ENCODE measurements at places on chromosomes 5 and 9.

DNA sequence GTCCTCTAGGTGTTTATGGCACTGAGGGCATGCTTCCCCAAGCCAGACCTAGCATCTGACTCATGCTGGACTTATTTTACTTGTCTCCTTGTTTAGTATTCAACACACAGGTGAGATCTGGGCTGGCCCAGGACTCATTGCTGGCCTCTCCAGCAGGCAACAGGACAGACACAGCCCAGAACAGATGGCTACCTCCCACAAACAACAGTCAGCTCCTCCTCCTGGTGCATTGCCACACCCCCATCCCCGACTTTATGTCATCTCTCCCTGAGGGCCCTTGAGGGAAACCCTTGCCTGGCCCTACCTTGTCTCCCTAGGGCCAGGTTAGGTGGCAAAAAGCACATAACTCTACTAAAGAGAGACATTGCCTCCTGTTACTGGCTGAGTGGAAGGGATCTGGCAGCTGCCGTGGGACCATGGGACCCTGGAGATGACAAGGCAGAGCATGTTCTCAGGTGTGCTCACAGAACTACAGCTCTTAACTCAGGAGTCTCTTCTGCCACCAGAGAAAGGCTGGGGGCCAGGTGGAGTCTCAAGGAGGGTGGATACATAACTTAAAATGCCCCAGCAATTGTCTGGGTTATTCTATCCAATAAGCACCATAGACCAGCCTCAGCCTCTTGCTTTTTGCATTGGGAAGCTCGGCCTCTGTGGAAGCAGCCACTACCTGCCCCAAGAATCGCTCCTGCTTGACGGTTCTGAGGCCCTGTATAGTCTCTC lies 2.3 kb downstream of the ACSL6 start:
- DNase-seq, result no peak

DNA sequence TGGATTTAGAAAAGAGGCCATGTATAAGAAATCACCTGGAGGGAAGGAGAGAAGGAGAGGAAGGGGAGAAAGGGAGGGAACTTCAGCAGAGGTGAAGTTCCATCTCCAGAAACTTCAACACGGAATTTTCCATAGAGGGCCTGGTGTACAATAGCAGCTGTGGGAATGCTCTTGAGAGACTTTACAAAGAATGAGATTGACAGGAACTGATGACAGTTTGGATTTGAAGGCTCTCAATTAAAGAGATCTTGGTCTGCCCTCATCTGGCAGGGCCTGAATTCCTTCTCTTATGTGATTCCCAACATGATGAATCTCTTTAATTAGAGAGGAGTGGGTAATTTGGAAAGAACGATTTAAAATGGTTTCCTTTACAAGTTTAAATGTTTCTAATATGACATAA lies 143.5 kb downstream of the MLLT3 start:
- DNase-seq, result no peak

- no peak for DNase-seq
Measured at GRCh38 chr5:118506217-118506852, 482.0 kb downstream of the DTWD2 start.

- no peak for DNase-seq
Measured at GRCh38 chr9:91858213-91859030, 91.6 kb downstream of the ROR2 start.

DNA sequence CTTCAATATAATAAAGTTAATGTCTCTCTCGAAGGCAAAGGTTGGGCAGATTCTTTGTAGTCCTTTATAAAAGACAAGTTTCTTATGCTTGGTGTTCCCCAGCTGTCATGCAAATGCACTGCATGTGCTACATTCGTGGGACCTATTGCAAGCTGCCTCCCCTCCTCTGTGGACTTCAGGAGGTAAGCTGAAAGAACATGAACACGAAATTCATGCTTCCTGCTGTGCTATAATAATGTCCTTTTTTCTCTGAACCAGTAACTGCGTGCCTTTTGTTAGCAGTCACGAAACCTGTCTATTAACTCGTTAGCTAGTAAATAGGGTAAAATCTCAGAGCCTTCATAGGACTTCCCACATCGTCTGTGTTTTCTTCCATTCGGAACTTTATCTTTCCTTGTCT lies 363.5 kb downstream of the CDH9 start:
- no peak for DNase-seq

- no peak for DNase-seq
Measured at GRCh38 chr5:15823398-15823797, 323.4 kb downstream of the FBXL7 start.

DNA sequence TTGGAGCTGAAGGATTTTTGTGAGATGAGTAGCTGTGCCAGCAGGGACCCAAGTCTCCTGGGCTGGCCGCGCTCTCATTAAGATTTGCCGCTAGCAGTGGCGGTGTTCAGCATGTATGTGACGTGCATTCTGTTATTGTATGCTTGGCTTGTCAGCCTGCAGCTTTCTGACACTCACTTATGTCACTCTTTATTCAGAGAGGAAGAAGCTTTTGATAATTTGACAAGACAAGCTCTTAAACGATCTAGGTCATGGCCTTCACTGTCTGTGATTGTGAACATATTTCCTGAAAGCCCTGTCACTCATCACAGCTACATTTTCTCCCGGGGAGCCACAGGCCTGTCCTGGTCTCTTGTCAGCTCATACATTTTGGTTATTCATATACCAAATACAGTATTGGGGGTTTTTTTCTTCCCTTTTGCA lies 98.2 kb upstream of the GRHPR start:
- DNase-seq, result no peak

DNA sequence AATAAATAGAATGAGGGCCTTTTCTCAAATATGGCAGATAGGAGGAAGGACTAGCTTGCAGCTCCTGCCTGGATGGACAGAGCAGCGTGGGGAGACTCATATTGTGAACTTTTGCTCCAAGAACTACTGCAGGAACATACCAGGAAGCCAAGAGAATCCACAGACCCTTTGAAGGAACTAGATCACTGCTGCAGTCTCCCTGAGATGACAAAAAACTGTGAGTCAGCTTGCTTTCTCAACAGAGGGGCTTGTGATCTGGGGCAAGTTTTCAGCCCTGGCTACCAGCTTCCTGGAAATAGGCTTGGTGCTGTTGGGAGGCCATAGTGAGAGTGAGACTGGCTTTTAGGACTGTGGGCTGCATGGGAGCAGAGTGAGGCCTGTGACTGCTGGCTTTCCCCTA lies 170.6 kb upstream of the TRIM32 start:
- no peak for DNase-seq

- no peak for DNase-seq
Measured at GRCh38 chr5:113578091-113578490, 64.6 kb downstream of the YTHDC2 start.

GRCh38 chr9:101601904-101602765 lies 7.4 kb upstream of the PPP3R2 start:
- DNase-seq, result no peak

DNA sequence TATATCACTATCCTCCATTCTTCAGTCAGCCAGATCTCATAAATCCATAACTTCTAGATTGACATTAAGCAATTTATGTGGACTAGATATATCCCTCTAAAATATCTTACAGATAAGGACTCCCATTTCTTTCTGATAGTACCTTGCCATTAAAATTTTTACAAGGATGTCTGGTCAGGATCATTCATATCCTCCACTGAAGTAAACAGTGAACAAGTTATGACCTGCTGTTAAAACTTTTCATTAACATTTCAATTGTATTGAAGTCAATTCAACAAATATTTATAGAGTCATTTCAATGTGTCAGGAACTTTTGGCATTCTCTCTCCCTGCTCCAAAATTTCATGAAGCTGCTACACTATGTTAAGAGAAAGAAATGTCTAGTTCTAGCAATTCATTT lies 1159.6 kb downstream of the CDH12 start:
- DNase-seq, result no peak

GRCh38 chr9:16191691-16192402 lies 639.0 kb downstream of the CCDC171 start:
- peak; percentile 13 for DNase-seq

DNA sequence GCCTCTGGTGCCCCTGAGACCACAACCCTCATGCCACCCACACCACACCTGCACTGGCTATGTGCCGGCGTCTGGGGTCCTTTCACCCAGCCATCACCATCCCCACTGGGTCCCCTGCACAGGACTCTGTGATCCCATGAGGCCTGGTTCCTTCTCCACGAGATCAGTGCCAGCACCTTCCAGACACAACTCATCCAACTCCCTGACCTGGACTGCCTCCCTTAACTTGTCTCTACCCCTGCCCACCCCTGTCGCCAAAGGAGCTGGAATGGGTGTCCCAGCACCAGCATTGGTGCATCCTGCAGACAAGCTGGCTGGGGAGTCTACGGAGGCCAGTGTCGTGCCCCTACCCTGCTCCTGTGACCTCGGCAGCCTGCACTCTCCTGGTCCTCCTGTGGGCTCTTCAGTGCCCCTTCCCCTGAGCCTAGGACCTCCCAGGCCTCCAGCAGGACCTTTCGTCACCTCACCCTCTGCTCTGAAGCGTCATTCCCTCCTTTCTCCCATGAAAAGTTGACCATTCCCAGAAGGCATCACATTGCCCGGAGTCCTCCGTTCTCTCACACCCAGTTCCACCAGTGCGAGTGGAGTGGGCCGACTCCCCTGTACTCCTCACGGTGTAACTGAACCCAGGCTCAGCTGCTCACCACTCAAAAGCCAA lies 87.7 kb downstream of the NSUN2 start:
- DNase-seq, result no peak

DNA sequence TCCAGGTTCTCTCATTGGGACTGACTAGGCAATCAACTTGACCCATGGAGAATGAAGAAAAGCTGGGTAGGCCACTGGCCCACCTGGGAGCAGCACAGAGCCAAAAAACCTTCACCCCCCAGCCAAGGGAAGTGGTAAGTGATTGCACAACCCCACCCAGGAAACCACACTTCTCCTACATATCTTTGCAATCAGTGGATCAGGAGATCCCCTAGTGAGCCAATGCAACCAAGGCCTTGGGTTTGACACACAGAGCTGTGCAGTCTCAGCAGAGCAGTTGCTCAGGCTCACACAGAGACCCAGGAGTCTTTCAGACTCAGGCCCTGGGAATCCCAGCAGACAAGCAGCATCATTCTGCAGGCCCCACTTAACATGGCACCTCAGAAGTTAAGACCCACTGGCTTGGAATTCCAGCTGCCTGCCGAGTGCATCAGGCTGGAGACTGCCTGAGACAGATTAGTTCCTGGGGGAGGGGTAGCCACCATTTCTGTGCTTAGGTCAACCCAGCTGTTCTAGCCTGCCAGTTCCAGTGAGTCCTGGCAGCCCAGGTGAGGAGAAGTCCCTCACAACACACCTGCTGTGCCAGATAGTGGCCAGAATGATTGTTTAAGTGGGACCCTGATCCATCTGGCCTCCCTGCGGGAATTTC lies 136.4 kb downstream of the SAXO1 start:
- no peak for DNase-seq

GRCh38 chr5:76703707-76704106 lies 12.2 kb upstream of the F2R start:
- DNase-seq, result no peak

- DNase-seq, result no peak
Measured at GRCh38 chr5:135210286-135211055, 176.4 kb upstream of the PITX1 start.

- DNase-seq, result no peak
Measured at GRCh38 chr9:78158286-78158685, 77.6 kb upstream of the CEP78 start.

DNA sequence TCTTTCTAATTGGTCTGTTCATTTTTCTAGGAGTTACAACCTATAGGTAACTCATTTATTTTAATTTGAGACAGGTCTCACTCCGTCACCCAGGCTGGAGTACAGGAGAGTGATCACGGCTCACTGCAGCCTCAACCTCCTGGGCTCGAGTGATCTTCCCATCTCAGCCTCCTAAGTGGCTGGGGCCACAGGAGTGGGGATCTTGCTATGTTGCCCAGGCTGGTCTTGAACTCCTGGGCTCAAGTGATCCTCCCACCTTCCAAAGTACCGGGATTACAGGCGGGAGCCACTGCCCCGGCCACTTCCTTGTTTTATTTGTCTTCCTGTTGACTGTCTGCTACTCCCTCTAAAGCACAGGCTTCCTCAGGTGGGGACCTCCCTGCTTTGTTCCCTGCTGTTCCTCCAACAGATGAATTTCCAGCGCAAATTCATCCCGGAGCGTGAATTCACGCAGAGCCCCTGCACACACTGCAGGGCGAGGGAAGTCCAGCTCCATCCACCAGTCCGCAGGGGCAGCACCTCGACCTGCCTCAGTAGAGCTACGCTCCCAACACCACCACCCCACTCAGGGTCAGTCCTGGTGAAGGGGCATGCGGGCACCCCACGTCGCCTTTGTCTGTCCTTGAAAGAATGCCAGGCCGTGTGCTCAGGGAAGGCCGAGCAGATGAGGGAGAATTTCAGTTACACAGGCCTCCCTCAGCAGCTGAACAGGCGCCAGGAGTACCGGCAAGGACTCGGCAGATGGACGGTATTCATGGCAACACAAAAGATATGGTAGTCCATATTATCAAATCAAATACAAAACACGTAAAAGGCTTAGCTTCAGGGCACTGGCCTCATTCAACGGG lies 6.3 kb downstream of the QSOX2 start:
- DNase-seq, result no peak

DNA sequence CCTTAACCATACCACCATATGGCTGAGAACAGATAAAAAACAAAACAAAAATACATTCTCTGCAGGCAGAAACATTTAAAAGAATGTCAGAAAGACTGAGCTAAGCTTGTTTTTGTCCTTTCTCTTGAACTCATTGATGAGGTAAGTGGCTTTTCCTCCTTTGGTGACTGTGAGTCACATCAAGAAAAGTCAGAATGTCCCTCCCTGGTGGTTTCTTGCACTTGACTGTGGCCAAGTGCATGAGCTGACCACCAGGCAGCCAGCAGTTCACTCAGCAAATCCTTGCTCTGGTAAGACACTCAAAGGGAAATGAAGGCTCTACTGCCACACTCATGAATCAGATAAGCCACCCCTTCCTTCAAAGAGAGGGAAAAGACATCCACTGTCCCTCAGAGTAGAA lies 970.9 kb downstream of the TAF11L14 start:
- no peak for DNase-seq

GRCh38 chr5:149237662-149238061 lies 34.0 kb upstream of the AFAP1L1 start:
- DNase-seq, result no peak

- no peak for DNase-seq
Measured at GRCh38 chr9:128903871-128904620, 16.7 kb upstream of the PHYHD1 start.

DNA sequence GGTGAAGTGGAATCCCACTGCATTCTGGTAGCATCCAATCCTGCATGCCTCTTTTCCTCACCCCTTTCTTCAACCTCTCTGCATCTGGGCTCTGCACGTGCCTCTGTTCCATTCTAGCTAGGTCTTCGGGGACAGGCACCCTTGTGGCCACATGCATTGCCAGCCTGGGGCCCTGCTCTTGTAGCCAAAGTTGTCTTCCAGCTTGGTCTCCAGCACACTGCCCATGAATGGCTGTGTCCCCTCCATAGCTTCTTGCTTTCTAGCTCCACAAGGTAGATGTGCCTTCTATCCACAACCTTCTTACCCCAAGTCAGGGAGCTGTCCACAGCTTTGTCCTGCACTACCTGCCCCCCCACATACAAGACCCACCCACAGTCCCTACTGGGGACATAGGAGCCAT lies 32.6 kb downstream of the ALG2 start:
- no peak for DNase-seq

- no peak for DNase-seq
Measured at GRCh38 chr5:107712359-107712870, 41.7 kb upstream of the EFNA5 start.

- no peak for DNase-seq
Measured at GRCh38 chr5:136356747-136357469, 8.4 kb downstream of the TRPC7 start.
